ENCODE measurements at places on chromosomes 16 and 17.

DNA sequence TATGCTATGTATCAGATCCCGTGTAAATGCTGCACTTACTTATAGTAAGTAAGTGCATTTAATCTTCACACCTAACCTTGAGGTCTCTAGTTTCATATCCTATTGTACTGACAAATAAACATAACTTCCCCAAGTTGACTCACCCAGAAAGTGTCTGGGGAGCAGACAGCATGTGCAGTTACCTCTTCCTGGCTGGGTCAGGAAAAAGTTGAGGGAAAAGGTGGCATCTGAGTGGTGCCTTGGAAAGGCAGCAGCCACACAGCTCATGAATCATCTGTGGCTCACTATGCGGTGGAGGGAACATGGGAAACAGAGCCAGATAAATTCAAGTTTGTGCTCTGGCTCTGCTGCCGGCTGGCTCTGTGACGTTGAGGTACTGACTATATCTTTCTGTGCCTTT lies 382.0 kb upstream of the DYNLRB2 start:
- no peak for DNase-seq

DNA sequence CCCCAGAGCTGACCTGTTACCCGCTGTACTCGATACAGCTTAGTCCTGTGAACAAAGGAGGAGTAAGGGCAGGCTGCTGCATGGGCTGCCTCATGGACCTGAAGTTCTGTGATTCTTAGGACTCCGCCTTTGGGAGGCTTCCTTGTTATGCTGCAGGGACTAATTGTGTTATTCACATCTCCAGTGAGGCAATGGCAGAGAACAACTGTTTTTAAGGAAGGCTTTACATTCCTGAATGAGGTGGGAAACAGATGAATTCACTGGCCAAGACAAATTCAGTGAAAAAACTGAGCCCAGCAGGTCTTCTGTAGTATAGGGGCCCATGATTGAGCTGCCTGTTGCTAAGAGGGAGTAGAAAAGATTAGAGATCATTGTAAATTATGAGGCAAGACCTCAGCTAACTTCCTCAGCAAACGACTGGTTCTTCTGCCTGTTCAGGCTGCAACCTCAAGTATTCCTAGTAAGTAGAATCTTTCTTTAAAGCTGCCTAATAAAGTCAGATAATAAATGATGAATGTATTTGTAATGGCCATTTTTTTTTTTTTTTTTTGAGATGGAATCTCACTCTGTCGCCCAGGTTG lies 26.3 kb downstream of the ADORA2B start:
- no peak for DNase-seq

- no peak for DNase-seq
These were observed 99.3 kb upstream of the SOX9 start for GRCh38 chr17:72021417-72022041.

GRCh38 chr17:64125937-64126336 lies 4.0 kb downstream of the ERN1 start:
- no peak for DNase-seq

DNA sequence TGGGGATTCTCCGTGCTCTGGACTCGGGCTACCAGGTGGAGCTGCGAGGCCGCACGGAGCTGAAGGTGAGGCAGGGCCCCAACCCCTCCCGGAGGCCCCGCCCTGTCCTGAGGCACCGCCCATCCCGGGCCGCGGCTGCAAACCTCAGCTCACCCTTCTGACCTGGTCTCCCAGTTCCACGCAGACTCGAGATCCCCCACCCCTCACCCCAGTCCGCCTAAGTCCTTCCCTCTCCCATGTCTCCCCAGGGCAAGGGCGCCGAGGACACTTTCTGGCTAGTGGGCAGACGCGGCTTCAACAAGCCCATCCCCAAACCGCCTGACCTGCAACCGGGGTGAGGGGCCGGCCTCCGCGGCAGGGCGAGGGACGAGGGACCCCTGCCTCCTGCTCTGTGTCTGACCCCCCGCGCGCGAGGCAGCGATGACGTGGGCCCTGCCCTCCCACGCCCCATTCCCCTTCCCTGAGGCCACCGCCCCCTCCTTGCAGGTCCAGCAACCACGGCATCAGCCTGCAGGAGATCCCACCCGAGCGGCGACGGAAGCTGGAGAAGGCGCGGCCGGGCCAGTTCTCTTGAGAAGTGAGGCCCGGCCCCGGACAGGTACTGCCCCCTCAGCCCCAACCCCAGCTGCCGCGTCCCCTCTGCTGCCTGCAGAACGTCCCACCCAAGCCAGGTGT lies 13.7 kb downstream of the GUCY2D start:
- DNase-seq = no peak

DNA sequence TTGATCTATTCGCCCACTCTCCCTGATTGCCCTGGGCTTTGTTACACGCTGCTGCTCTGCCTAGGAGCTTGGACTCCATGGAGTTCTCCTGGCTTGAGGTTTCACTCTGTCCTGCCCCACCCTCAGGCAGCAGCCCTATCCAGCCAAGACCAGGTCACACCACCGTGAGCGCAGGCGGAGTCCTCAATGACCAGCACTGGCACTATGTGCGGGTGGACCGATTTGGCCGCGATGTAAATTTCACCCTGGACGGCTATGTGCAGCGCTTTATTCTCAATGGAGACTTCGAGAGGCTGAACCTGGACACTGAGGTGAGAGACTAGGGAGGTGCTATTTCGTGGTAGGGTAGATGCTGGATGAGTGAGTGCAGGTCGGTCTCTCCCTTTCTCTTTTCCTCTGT lies 3.5 kb downstream of the CNTNAP1 start:
- DNase-seq = no peak

GRCh38 chr17:49061524-49061943 lies 64.3 kb downstream of the IGF2BP1 start:
- no peak for DNase-seq

DNA sequence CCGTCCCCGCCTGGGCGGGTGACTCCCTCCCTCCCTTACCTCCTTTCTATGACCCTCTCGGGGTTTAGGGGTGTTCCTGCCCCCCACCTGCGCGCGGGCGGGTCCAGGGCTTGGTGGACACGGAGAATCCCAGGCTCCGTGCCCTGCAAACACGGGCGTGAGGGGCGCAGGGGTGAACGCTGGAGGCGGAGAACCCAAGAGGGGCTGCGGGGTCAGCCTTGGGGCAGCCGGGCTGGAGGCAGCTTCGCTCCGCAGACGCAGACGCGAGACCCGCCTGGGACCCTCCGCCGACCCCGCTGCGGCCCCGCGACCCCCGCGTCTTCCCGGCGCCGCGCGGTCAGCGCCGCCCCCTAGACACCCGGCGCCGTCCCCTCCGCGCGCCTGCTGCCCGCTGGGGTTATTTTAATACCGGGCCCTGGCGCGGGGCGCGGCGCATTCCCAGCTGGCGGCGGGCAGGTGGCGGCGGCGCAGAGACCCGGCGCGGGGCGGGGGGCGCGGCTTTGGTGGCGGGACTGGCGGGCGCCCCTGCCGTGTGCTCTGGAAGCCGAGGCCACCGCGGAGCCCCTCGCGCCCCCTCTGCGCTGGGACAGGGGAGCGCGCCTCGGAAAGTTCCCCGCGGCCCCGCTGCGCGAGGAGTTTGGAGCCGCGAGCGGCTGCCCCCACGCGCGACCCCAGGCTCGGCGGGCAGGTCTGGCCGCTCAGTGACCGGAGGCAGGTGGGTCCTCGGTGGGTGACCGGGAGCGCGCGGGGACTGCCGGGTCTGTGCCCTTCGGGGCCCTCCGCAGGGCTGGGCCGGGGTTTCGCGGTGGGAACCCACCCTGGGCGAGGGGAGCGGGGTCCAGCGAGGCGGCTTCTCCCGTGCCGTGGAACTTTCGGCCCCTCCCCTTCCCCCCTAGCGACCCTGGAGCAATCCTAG lies at the start of gene UTS2R:
UTS2R (plus strand) TSS at position 433 of the 916 bp plus-strand sequence. CDS start 2,560 bp downstream, outside the sequence.
- DNase-seq = no peak

DNA sequence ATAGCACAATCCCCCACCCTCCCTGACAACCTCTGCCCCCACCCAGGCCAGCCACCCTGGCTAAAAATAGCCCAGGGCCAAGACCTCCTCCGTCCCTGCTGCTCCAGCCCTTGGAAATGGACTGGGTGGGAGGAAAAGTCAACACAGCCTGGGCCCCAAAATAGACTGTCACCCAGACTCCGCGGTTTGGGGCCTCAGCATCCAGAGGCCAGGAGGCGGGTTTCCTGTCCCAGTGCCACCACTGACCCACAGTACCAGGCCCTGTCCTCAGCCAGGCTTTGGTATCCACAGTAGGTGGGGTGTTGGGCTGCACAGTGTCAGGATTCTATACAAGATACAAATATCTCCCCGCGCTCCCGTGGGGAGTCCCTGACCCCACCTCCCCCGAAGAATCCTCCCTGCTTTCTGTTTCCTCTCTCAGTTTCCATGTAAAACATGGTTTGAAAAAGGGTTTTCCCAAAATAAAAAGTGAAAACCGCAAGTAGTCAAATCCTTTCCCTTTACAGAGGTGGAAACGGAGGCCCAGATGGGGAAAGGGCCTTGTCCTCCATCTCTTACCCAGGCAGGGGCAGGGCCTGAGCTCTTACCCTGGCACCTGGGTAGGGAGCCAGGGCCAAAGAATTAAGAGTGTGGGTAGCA lies 20.1 kb downstream of the CPNE2 start:
- DNase-seq = no peak

GRCh38 chr16:22659933-22660332 lies 149.2 kb downstream of the NPIPB5 start:
- peak; percentile 27 for DNase-seq

DNA sequence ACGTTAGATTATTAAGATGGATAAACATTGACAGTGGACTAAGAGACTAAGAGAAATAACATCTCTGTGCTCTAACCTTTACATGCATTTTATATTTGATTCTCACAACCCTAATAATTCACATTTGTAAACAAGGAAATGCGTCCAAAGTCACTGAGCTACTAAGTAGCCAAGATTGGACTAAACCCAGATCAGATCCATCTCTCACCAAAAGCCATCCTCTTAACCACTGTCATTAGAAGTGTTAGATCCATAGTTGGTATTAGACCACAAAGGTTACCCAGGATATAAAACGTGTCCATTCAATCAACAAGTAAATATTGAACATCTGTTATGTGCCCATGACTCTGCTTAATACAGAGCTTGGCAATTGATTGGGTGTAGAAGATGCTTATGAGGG lies 5.2 kb downstream of the HSD17B2 start:
- no peak for DNase-seq

GRCh38 chr16:85689285-85689949 lies 663 bp upstream of the GINS2 start:
- no peak for DNase-seq

DNA sequence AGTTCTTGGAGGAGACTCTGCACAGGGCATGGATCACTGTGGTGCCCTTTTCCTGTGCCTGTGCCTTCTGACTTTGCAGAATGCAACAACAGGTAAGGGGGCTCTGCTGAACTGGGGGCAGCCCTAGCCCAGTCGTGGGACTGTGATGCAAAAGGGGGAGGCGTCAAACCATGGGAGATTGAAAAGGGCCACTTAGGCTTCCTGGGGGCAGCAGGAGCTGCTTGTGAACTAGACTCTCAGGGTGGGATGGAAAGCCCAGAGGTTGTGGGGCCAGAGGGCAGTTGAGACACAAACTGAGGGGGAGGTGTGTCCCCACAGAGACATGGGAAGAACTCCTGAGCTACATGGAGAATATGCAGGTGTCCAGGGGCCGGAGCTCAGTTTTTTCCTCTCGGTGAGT lies 19.6 kb downstream of the ADGRG5 start:
- no peak for DNase-seq

GRCh38 chr17:79221597-79221996 lies 147.0 kb downstream of the ENGASE start:
- no peak for DNase-seq

GRCh38 chr17:75525806-75526554 lies 483 bp downstream of the LLGL2 start:
- DNase-seq = no peak

- no peak for DNase-seq
These were observed 11.6 kb downstream of the ACLY start for GRCh38 chr17:41907185-41907556.

DNA sequence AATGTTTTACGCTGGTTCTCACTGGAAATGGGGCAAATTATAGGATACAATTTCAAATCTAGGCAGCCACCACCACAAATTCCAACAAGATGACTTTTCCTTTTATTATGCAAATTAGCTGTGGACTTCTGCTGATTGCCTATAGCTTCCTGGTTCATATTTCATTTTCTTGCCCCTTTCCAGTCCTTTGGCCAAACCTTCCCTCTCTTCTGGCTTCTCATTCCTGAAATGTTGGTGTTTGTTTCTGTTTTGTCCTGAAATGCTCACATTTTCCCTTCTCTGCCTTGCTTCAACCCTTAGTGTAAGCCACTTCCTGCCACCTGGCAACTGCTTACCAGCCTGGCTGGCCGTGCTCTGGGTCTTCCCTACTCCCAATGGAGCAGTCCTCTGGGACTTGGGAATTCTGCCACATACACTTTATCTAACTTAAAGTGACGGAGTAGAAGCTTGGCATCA lies 14.0 kb downstream of the PRSS54 start:
- DNase-seq = no peak

DNA sequence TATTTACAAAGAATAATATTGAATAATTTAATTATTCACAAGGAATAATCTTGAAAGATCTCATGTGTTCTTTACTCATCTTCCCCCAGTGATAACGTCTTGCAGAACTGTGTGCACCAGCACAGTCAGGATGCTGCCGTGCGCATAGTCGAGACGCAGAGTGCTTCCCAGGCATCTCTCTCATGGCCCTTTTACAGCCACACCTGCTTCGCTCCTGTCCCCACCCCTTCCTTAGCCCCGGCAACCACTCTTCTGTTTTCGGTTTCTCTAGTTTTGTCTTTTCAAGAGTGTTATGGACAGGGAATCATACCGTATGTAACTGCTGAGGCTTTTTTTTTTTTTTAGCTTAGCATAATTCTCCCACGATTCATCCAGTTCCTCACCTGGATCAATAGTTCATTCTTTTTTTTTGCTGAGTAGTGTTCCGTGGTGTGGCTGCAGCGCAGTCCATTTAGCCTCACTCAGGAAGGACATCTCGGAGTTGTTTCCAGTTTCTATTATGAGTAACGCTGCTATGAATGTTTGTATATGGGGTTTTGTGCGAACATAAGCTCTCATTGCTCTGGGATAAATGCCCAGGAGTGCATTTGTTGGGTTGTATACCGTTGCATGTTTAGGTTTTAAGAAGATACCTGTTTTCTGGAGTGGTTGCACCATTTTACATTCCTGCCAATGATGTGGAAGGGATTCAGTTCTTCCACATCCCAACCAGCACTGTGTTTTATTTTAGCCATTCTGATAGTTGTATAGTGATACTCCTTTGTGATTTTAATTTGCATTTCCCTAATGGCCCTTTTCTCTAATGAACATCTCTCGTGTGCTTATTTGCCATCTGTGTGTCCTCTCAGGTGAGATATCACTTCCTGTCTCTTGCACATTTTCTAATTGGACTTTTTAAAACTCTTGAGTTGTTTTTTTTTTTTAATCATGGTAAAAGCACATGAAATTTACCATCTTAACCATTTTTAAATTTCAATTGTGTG lies 47.6 kb downstream of the SEC14L1 start:
- DNase-seq = peak; percentile 17

DNA sequence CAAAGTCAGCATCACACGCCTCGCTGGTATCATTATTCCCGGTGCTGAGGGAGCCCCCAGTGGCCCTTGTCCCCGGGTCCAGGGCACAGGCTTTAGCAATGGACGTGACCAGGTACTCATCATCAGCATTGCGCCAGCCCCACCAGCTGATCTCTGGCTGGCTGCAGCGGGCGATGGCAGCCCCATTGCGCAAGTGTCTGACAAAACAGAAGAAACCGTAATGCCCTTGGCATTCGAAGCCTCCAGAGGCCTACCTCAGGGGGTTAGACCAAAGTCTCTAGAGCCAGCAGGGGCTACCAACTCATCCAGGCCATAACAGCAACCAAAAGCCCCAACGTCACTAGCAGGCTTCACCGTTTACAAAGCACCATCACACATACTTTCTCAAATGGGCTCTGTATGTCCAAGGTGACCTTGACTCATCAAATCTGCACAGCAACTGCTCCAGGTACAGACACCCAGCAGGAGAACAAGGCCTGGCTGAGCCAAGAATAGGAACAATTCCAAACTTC lies 7.3 kb downstream of the MTMR4 start:
- no peak for DNase-seq

Data from NCI-H2029 treated with DMSO at 0.1 percent for 48 hours (cell line).